Pons (tissue), 1 donor: ENCODE measurements at places on chromosomes 11 and 22.

- no peak for DNase-seq
Observed at GRCh38 chr22:33572086-33572485, 348.2 kb downstream of the LARGE1 start.

GRCh38 chr11:126106594-126107328 lies 44.1 kb upstream of the CDON start:
- DNase-seq = no peak

- DNase-seq = no peak
Observed at GRCh38 chr11:76459846-76460245, 15.0 kb downstream of the EMSY start.

DNA sequence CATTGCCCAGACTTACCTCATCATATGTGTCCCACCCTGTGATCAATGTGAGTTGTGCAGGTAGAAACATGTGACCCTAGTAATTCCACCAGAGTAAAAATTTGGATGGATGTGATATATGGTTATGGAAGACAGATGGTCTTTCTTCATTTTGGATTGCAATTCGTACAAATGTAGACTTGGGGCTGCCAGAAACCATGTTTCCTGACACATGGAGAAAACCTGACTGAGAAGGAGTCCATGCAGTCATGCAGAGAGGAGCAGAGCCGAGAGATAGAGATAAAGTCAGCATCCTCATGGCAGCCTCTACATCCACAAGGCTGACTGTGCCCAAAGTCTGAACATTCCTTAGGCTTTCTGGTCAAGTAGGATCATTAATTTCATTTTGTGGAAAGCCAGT lies 678.1 kb upstream of the KIRREL3 start:
- no peak for DNase-seq

DNA sequence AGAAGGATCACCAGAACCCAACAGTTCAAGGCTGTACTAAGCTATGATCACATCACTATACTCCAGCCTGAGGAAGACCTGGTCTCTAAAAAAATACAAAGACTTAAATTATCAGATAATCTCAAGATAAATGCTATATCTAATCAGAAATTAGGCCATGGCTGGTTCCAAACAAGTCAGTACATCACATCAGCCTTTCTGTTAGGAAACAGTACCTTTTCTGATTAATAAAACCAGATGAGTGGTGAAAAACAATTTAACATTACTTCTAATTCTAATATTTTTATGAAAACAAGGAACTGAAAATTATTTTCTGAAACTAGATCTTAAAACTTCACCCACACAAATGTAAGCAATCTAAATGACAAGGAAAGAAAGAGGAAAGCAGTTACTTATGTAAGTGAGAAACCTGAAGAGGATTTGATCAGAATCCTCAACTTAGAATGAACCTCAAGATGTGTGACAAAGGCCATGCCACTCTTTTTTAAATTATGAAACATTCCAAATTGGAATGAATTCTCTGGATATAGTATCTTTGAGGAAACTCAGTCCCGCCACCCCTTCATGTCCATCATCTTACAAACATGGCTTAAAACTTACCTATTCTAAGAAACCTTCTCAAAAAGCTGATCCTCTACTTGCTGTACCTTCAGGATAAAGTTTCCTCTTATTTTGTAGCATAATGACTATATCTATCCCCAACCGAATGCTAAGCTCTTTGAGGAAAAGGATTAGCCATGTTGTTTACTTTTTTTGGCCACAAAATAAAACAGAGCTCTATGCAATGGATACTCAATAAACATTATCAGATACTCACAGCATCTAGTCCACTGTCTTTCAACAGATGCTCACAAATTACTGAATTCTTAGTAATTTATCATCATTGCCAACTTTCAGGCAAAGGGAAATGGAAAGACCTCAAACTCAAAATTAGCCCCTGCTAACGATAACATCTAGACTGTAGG lies 132.0 kb downstream of the MRTFA start:
- DNase-seq = no peak

GRCh38 chr11:122204206-122204605 lies 88.2 kb upstream of the BLID start:
- no peak for DNase-seq

DNA sequence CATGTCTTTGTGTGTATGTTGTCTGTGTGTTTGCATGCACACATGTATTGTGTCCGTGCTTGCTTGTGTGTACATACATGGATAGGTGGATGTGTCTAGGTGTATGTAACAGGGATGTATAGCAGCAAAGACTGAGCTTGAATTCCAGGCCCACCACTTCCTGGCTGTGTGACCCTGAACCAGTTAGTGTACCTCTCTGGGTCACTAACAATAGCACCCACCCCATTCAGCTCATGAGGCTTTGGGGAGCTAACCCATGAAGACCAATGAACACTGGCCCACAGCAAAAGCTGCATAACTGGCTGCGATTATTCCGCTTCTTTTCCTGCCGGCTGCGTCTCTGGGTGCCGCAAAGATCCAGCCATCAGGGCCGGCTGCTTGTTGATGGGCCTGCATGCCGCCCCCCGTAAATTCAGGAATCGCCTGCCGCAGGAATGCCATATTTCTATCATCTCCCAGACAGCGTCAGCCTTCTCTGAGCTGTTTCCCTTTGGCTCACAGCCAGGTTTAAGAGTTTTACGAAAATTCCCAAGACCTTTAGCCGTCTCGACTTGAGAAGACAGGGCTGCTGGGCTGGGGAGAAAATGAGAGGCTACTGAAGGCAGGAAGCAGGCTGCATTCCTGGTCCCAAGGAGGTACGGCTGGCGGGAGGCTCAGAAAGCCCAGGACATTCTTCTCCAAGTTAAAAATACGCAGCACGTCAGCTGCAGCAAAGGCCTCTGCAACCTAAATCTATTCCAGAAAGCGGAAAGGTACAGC lies 224.6 kb downstream of the MN1 start:
- DNase-seq = no peak

DNA sequence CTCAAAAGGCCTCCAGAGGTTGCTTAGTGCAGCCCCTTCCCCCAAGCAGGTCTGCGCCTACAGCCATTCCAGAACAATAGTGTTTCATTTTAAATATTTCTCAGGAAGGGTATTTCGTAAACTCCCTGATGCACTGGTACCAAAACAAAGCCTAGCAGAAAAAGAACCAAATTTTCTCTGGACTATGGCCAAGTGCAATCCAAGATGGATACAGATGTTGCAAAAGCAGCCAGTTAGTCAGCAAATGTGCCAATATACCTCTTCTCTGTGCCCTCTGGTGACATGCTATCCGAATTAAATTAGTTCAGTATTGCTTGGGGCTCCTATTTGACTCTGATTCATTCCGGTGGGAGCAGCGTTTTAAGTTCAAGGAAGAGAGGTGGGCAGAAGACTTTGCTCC lies 247.8 kb downstream of the NTM start:
- peak; percentile 22 for DNase-seq

- no peak for DNase-seq
Observed at GRCh38 chr11:122421702-122422101, 233.8 kb upstream of the UBASH3B start.

- DNase-seq = peak; percentile 16
Observed at GRCh38 chr11:95337972-95338429, 107.0 kb upstream of the SESN3 start.

DNA sequence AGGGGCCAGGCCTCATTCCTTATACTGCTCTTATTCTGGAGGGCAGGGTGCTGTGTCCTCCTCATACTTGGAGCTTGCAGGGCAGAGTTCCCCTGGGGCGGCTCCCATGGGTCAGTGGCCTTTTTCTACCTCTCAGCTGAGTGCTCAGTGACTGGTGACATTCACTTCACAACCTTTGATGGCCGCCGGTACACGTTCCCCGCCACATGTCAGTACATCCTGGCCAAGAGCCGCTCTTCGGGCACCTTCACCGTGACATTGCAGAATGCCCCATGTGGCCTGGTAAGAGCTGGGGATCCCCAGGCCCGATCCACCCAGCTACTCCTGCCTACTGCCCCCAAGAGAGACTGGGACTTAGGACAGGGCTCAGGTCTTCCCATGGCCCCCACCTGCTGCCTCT lies 14.5 kb downstream of the OTOG start:
- no peak for DNase-seq

DNA sequence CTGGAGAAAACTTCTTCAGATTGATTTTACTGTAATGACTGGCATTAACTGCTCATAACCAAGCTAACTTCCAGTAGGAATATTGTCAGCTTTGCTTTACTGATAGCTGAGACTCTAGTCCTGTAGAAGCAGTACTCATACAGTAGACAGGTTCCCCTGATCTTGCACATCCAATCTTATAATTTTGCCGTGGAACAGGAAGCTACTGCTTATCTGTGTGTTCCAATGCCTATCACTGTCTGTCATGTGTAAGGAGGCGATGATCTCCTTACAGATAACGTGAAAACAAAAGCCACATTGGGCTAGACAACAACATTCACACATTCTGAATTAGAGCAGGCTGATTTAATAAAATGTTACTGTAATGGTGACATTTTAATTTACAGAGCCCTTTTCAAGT lies 13.2 kb downstream of the HSD17B12 start:
- DNase-seq = no peak

GRCh38 chr11:57150454-57150917 lies 31.3 kb upstream of the LRRC55 start:
- DNase-seq = no peak

DNA sequence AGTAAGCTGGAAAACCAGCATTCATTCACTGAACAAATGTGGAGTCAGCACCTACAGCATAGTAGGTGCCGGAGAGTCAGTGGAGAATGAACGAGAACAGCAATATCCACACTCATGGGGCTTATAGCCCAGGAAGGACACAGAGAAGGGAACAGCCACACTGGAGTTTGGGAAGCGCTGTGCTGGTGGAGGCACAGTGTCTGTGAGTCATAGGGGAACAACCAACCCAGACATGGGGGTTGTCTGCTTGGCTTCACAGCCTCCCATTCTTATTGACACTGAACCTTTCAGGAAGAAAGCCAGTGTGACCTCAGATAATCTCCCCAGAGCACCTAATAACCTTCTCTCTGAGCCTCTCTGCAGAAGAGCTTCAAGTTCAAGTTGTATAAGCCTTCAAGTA lies 56.6 kb upstream of the UBASH3B start:
- DNase-seq = no peak

DNA sequence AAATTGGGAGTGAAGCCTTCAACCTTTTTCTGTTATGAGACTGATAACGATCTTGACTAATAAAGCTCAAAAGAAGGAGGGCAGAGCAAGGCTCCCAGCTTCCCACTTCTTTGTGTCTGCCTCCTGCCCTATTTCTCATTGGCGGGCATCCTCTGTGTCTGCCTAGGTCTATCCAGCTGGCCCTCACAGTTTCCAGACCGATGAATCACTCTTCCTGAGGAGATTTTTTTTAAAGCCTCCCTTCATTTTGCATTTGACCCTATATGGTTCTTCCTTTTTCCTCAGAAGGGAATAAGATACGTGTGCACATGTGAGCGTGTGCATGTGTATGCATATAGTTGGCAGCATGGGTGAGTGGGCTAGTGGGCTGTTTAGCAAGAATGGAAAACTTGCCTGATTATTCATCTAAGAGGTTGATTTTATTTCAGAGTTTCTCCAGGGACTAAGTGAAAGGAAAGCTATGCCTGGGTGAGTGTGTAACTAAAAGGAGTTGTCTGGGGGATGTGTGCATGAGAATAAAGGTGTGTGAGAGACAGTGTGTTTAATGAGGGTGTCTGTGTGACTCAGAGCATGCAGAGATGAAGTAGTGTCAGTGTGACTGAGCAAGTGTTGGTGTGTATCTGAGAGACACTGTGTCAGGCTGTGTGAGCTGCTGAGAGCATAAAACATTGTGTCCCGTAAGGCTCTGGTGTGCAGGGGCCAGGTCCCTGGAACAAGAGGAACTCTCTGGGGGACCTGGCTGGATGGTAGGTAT lies 12.2 kb downstream of the PHLDB1 start:
- DNase-seq = peak; percentile 65

DNA sequence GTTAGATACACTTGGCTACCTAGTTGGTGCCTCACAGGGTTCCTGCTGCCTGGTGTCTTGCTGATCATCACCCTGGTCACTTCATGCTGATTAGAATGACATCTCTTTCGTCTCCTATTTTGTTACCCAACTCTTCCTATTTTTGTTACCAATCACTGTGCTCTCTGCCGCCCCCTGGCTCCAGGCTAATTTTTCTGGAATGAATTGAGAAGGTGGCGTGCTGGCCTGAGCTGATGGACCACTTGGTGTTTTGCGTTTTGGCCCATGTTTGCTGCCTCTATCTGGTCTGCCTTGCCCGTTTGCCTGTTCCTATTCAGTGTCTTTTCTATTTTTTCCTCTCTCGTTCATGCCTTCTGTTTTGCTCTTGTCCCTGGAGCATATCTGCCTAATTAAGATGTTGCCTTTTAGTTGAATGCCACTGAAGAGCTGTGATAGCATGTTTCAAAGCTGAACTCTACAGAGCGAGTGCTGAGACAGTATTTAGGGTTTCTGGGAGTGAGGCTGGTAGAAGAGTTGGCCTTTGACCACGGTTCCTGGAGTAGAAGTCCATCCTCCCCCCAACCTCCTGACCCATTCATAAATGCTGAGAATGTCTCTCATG lies 5.9 kb upstream of the ATF4 start:
- peak; percentile 70 for DNase-seq

- no peak for DNase-seq
Observed at GRCh38 chr11:86695373-86695772, 23.0 kb upstream of the ME3 start.

DNA sequence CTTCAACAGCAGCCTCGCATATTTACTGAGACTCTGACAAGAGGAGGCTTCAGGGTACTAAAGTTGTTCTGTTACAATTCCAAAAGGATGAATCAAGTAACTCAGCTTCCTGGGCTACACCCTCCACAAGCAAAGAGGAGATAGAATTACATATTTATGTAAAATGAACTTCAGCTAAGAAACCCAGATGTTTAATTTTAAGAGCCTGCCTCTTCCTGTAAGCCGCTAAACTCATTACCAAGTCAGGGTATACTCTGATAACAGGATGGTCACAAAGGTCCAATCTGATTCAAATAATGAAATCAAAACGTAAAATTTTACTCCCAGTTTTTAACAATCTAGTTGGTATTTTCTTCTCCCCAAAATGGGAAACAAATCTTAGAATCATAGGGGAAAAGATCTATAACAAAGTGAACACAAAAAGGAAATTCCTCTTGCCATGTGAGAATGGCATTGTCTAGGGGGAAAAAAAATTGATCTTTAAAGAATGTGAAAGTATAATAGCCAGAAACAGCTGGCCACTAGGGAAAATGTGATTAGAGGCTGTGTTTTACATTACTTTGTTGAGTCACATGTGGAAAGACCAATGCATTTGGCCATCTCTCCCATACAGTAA lies 30.9 kb downstream of the CHEK2 start:
- no peak for DNase-seq

DNA sequence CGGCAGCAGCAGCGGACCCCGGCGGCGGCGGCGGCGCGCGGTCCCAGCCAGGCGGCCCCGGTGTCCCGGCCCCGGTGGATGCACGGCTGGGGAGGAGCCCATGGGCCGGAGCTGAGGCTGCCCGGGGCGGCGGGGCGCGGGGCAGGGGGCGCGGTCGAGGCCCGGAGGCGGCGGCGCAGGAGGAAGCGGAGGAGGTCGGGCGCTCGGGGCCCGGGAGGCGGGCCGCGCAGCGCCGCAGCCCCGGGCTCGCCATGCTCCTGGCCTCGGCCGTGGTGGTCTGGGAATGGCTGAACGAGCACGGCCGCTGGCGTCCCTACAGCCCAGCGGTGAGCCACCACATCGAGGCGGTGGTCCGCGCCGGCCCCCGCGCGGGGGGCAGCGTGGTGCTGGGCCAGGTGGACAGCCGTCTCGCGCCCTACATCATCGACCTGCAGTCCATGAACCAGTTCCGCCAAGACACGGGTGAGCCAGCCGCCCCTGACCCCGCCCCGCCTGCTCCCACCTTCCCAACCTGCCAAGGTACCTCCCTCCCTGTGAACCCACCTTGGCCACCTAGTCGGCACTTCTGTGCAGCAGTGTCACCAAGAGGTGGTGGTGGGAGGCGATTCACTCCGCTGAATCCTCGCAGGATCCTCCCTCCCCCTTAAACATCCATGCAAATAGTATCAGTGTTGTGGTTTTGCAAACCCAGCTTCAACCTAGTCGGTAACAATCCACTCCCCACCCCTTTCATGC lies 580 bp downstream of the DTX4 start:
- DNase-seq = no peak
